CD4-positive, alpha-beta T cell treated with Interleukin-15 for 1 hour (primary cell): ENCODE measurements at places on chromosomes 2 and 18.

GRCh38 chr2:238665919-238666318 is 182.0 kb upstream of the TWIST2 start:
- DNase-seq: no peak

DNA sequence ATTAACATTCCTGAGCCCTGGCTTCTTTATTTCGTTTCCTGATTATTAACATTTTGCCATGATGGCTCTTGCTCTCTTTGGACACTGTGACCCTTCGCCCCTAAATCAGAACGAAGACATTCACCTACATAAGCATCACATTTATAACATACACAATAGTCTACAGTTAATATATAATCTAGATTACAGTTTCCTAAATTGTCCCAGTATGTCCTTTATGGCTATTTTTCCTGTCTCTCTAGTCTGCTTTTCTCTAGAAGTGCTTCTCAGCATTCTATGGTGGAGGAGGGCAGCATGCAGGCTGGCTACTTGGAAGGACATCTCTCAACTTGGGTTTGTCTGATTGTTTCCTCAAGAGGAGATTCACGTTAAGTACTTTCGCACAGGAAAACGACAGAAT is 49.9 kb downstream of the FAM210A start:
- DNase-seq: no peak

DNA sequence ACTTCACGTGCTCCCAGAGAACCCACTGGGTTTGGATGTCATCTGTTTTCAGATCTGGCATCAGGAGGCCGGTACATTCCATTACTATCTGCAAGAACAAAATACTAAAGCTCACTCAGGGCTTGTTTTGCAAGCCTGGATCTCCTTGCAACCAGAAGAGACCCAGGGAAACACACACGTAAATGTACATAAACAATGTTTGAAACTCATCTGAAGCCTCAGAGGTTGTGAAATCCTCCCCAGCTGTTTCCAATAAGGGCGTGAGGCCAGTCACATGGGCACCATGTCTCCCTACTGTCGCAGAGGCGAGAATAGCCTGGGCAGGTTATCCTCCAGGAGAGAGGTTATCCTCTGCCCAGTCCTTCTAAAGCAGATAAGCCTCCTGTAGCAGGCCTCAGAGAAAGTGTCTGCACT is 186.9 kb downstream of the GFPT1 start:
- DNase-seq: no peak

DNA sequence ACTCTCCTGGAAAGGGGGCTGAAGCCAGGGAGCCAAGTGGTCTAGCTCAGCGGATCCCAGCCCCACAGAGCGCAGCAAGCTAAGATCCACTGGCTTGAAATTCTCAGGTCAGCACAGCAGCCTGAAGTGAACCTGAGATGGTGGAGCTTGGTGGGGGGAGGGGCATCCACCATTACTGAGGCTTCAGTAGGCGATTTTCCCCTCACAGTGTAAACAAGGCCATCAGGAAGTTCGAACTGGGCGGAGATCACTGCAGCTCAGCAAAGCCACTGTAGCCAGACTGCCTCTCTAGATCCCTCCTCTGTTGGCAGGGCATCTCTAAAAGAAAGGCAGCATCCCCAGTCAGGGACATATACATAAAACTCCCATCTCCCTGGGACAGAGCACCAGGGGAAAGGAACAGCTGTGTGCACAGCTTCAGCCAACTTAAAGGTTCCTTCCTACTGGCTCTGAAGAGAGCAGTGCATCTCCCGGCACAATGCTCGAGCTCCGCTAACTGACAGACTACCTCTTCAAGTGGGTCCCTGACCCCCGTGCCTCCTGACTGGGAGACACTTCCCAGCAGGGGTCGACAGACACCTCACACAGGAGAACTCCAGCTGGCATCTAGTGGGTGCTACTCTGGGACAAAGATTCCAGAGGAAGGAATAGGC is 282.3 kb upstream of the EPC2 start:
- no peak for DNase-seq

- no peak for DNase-seq
Measured at GRCh38 chr2:183000846-183001245, 37.4 kb downstream of the NCKAP1 start.

DNA sequence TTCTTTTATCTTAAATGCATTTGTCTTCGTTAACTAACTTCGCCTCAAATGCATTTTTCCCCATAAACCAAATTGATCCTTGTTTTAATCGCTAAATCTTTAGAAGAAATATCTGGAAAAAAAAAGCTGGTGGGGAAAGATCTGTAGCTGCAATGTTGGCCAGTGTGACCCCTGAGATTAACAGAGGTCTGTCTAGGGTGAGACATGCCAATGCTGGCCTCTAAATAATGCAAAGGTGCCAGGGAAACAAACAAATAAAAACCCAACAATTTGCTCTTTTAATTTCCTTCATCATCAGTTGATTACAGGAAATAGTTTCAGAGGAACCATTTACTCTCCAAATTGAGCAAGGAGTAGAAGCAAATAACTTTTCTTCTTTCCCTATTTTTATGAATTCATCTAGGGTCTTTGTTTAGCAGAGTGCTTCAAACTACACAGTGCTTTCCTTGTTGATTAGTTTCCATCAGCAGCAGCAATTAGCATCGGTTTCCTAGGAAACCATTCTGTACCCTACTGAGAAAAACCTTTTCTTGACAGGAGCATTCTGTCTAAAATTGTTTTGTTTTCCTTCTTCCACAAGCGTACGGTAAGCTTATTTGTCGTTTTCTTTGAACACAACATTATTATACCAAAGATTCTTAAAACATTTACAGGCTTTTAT is 100.5 kb upstream of the UNC80 start:
- DNase-seq: no peak

GRCh38 chr2:142599504-142599903 is 278.0 kb upstream of the KYNU start:
- DNase-seq: no peak
